AG10803 (cell line): ENCODE measurements at places on chromosomes 11 and 22.
A peak's percentile ranks its signal among the peaks of the same experiment; 100 is the strongest.

DNA sequence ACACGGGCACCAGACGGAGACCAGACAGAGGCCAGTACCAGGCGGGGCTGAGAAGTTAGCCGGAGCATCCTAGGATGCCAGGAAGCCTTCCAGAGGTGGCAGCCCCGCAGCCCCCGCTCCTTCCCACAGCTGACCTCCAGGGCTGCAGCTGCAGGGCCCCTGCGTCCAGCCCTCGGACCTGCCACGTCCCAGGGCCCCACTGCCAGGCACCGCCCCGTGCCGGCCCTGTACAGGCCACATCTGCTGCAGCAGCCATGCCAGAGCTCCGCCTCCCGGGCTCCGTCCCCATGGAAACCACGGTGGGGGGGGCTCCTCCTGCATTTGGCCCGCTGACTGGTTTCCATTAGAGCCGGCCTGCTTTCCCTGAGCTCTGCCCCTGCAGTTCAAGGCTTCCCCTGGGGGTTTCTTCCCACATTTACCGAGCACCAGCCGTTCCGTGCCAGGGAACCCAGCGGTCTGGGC is 62.5 kb upstream of the PPARA start:
- DNase-seq: peak; percentile 95

GRCh38 chr11:71482216-71482615 is 29.2 kb downstream of the NADSYN1 start:
- no peak for DNase-seq

- peak; percentile 11 for DNase-seq
Measured at GRCh38 chr22:19679522-19680101, 34.7 kb upstream of the SEPTIN5 start.

- peak; percentile 97 for DNase-seq
Measured at GRCh38 chr11:7977232-7977917, 9.8 kb upstream of the EIF3F start.

GRCh38 chr11:94649964-94650623 is 82.9 kb downstream of the PIWIL4 start:
- peak; percentile 44 for DNase-seq

GRCh38 chr22:22750335-22751042 is 106.1 kb downstream of the GGTLC2 start:
- DNase-seq: no peak

DNA sequence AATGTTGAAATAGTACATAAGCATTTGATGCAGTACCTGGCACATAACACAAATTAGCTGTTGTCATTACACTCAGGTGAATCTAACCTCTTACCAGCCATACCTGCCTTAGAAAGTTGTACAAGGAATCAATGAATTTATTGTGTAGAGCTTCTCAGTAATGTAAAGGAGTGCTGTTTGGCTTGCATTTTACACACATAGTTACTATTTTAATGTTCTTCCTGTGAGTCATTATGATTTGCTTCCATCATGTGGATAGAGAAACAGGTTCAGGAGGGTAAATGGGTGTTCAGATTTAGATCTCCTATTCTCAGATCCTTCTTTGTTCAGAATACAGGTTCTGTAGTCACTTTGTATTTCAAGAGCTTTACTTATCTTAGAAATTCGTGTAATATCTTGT is 27.6 kb upstream of the RCE1 start:
- DNase-seq: no peak

GRCh38 chr11:45807792-45808238 is 2.9 kb downstream of the SLC35C1 start:
- DNase-seq: no peak

GRCh38 chr11:79185351-79185750 is 255.5 kb downstream of the TENM4 start:
- DNase-seq: peak; percentile 31

- DNase-seq: peak; percentile 23
Measured at GRCh38 chr11:120482149-120482548, 29.4 kb upstream of the GRIK4 start.

GRCh38 chr22:48396091-48396784 is 1431.4 kb downstream of the BRD1 start:
- DNase-seq: no peak

- no peak for DNase-seq
Measured at GRCh38 chr11:122665861-122666260, 10.3 kb downstream of the UBASH3B start.

DNA sequence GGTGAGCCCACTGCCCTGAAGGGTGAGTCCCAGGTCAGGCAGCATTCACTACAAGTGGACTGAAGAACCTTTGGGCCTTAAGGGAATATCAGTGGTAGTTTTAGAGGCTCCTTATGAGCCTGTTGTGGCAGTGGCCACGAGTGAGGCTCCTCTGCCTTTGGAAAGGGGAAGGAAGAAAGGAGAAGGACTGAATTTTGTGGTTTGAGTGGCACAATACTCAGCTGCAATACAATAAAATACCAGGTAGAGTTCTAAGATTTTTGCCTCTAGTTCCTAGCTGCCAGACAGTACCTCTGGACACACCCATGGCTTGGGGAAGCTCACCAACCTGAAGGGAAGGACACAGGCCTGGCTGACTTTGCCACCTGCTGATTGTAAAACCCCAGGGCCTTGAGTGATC is 260.9 kb downstream of the DYNC2H1 start:
- no peak for DNase-seq
